NCI-H524 (cell line): ENCODE measurements at places on chromosomes 1 and 21.

GRCh38 chr1:151989211-151989862, 4.3 kb downstream of the S100A10 start:
- no peak for DNase-seq

- peak; percentile 77 for DNase-seq
Observed at GRCh38 chr1:36703526-36704208, 221.0 kb upstream of the CSF3R start.

GRCh38 chr1:91791691-91792488, 94.1 kb downstream of the TGFBR3 start:
- DNase-seq = peak; percentile 35

DNA sequence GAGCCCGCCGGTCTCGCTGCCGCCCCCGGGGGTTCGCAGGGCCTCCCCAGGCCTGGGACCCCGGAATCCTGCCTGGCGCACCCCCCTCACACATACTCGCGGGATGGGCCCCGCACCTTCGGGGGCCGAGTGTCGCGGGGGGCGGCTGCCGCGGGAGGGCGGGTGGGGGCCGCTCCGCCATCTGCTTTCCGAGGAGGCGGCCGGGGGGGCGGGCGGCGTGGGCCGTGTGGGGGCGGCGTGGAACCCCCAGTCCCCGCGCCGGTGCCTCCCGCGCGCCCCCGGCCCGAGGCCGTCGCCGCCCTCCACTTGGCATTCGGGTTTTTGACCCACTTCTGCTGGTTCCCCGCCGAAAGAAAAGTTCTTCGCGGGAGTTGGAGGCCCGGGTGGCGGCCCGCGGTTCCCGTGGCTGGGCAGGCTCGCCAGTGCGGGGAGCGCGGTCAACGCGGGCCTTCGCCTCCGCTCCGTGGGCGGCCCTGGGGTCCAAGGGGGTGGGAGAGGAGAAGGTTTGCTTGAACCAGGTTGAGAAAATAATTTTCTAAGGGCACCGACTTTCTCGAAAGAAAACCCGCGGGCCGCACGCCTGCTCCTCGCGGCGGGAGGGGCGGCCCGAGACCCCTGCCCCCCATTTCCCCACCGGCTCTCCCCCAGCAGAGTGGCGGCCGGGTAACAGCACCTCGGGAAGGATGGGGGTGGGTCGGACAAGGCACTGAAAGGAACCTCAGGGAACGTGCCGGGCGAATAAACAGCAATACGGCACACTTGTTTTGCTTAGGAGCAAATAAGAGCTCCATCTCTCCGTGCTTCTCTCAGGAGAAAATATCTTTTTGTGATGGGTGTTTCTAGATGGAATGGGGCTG, 1.6 kb downstream of the PHF13 start:
- no peak for DNase-seq

DNA sequence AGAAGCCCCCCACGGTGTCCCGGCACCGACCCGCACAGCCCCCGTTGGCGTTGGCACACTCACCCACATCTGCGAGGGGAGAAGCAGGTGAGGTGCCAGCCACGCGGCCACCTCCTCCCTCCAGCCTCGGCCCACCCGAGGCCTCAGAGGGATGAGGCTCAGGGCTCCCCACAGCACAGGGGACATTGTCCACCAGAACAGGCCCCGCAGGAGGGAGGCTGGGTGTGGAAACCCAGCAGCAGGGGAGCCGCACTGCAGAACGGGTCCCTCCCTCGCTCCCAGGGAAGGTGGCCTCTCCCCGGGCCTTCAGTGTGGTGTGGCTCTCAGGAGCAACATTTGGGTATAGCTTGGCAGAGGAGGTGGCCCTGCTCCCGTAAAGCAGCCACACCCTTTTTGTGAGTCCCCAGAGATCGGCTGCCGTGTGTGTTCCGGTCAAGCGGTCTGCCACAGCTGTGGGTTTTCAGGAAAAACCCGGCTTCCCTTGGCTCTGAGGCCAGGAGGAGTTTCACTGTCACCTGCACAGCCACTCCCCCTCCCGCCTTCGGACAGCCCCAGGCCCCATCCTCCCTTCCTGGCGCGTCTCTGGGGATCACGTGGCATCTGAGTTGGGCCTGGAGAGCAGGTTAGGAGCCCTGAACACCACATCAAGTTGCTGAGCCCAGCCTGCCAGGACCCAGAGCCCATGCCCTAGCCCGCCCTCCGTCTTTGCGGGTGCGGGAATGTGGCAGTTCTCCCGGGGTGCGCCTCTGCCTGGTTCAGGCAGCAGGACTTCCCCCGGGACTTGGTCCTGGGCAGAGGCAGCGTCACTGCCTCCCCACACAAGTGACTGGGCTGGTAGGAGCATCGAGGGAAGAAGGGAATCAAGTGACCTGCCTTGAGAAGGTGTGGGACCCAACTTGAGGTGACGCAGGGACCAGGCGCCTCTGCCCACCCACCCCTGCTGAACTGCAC, 64.0 kb downstream of the MEGF6 start:
- DNase-seq = no peak

GRCh38 chr1:212542761-212543187, 65.8 kb upstream of the ATF3 start:
- DNase-seq = peak; percentile 3

DNA sequence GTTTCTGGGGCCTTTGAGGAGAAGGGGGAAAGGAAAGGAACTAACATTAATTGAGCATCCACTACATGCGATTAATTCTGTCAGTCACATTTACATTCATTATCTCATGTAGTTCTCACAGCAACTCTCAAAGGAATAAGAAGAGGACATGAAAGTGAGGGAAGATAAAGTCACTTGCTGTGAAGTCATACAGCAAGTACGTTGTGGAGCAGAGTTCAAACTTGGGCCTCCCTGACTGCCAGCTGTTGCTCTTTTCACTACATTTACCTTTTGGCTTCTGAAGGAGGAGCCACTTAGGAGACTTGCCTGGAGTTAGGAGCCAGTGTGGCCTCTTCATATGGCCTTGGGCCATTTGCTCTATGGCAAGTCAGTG, 6.2 kb downstream of the ZNF691 start:
- DNase-seq = no peak

- no peak for DNase-seq
Observed at GRCh38 chr1:66607458-66607857, 73.5 kb downstream of the SGIP1 start.

GRCh38 chr1:11804666-11805421, 920 bp downstream of the MTHFR start:
- no peak for DNase-seq

DNA sequence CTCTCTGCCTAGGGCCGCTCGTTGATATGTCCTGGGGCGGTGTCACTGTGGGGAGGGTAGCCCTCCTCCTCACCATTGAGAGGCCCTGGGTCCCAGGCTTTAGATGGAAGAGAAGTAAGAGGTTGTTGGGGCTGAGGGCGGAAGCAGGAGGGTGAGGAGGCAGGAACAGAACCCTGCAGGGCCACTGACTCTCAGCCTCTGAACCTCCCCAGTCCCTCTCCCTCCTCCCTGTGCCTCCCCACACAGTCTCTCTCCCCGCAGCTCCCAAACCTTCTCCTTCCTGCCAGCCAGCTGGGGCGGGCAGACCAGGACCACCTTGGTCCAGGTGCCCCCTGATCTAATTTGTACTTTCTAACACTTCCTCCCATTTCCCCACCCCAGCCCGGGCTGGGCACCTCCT, 14.3 kb upstream of the FAM131C start:
- no peak for DNase-seq

GRCh38 chr1:19815801-19816736, 986 bp upstream of the RNF186 start:
- DNase-seq = no peak

- DNase-seq = no peak
Observed at GRCh38 chr1:43174873-43175272, 2.7 kb downstream of the CFAP57 start.

DNA sequence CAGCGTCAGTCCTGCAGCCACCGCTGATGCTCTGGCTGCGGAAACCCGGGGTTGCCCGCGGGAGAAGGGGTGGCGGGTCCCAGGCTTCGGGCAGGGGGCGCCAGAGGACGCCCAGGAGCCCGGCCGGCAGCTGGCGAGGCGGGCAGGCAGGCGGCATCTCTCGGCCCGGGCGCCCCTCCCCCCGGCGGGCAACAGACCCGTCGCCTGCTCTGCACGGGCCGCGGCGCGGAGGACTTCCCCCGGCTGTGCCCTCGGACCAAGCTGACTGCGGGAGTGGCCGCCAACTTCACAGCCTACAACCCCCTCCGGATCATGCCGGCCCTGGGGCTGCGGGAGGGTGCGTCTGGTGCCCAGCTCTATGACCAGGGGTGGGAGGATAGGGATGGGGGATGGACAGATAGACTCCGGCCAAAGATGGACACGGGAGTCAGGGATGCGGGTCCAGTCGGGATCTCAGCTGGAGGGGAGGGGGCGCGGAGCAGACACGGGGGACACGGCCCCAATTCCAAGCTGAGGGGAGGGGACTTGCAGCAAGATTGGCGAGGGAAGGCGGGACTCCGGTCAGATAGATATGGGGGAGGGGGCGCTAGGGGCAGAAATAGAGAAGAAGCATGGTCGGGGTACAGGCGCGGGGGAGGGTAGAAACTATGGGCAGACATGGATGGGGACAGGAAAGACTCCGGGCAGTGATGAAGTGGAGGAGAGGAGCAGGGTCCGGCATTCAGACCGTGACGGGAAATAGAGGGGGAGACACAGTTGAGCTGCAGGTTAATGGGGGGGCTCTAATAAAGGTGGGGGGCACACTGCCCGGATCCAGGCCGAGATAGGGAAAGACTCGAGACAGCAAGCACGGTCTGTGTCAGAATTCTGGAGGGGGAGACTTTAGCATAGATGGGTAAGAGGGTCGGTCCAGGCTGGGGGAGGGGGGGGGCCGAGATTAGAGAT, 1.1 kb downstream of the ADGRB2 start:
- peak; percentile 88 for DNase-seq

DNA sequence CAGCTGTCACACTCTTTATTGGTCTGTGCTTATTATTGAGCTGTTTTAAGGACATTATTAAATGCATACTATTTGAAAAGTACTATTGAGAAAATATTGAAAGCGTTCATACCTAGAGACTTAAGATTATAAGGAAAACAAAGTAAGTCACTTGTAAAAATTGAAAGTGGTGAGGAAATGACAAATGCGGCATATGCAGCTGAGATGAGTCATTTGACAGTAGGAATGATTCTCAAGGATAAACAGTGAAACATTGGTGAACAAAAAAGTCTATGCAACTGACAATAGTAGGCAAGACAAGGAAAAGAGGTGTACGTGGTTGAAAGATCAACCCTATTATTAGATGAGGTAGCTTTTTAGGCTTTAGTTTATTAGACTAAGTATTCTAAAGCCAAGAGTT, 82.6 kb upstream of the MAP10 start:
- no peak for DNase-seq

- DNase-seq = no peak
Observed at GRCh38 chr21:31756787-31757186, 24.9 kb upstream of the SCAF4 start.

DNA sequence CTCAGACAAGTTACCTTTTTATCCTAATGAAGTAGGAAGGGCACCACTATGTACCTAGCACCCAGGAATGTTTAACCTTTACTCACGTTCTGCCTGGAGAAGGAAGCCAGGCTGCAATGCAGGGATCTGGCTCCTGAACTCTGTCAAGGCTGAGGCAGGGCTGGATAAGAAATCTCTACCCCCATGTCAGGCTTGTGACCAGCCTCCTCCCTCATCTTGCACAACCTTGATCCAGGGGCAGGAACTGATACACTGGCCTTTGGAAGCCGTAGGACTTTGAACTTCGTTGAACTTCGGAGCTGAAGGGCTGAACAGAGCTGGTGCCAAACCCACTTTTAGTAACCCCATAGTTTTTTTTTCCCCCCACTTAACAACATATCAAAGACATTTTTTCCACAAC, 8.0 kb upstream of the AKR1A1 start:
- no peak for DNase-seq

- peak; percentile 12 for DNase-seq
Observed at GRCh38 chr1:101769520-101769919, 227.2 kb downstream of the OLFM3 start.
